CD4-positive, alpha-beta memory T cell (primary cell): ENCODE measurements at places on chromosomes 4 and X. TPM values are rescaled to one million over a fixed set of nuclear protein-coding genes. Genes with fewer than 3 reads are reported as not detected.

Gene NXF2B
- total RNA-seq = not detected

Gene ABLIM2
- 7.9 TPM for total RNA-seq

Gene NUP54
- 52.8 TPM for total RNA-seq

Gene ZNF141
- 55.2 TPM for total RNA-seq
